AG08395 (cell line): ENCODE measurements at places on chromosomes 13 and 19.

- no peak for DNase-seq
Observed at GRCh38 chr13:39350461-39350881, 252.5 kb downstream of the LHFPL6 start.

- no peak for DNase-seq
Observed at GRCh38 chr19:51317376-51317775, 5.9 kb downstream of the IGLON5 start.

GRCh38 chr19:8697671-8698432, 743 bp downstream of the ACTL9 start:
- DNase-seq: no peak

DNA sequence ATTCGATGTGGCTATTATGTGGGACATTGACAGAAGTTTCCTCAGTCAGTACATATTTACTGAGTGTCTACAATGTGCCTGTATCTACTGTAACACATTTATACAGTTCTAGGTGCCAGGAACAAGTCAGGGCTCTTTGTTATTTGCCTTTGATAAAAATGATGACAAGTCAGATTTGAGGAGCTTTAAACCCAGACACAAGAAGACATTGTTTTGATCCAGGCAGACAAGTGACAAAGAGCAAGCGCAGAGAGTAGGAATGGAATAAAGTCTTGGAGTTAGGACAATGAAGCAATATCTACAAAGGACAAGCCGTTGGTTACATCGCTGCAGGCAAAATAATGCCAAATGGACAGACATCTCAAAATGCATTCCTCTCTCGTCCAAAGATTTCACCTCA, 70.1 kb downstream of the ITGBL1 start:
- no peak for DNase-seq

DNA sequence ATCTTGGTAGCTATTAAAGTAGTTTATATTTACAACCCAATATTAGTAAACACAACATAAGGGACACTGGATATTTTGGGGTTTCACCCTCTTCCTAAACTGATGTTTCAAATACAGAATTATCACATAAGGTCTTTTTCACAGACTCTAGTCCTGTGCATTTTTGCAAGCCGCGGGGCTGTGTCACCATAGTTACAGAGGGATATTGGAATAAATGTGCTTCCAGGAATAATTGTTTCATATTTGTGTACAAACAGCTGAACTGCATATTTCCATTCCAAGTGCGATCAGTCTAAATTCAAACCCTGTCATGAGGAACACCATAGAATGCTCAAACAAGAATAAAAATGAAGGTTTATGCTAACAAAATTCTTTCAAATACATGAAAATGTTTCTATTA, 762.5 kb upstream of the ARGLU1 start:
- no peak for DNase-seq
